ENCODE measurements at places on chromosomes 5 and 9.

DNA sequence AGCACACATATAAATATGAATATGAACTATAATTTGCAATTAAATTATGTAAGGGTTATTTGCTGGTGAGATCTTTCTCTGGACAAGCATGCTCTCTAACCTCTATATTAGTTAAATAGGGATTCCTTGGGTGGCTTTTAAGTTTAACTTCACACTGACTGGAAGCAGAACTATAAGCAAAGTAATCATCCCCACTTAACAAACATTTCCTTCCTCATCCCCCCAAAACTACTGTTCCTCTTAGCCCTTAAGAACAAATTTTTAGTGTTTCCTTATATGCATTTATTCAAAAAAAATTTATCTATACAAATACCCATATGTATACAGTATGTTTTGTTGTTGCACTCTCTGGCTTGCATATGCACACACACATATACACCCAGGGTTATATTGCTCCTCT lies 512.1 kb upstream of the MEF2C start:
- no peak for DNase-seq

DNA sequence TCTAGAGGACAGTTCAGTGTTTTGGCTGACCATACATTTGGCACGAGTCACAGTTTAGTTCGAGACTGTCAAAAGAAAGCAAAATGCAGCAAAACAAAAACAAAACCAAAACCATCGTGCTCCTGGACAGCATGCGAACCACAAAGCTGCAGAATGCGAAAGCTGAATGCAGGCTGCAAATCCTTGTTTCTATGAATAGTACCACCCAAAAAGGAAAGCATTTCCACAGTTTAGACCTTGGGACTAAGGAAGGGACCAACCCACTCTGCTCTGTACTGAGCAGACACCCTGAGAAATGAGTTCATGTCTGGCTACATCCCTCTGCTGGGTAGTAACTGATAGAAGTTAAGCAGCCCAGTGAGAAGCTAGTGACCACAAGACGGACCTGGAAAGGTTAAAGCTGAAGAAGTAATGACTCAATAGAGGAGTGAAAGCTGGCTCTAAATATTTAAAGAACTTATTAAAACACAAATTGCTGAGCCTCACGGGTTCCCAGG lies 3.9 kb downstream of the GCNT4 start:
- peak; percentile 25 for DNase-seq

GRCh38 chr5:180553530-180553929 lies 37.8 kb downstream of the SCGB3A1 start:
- DNase-seq, result no peak

DNA sequence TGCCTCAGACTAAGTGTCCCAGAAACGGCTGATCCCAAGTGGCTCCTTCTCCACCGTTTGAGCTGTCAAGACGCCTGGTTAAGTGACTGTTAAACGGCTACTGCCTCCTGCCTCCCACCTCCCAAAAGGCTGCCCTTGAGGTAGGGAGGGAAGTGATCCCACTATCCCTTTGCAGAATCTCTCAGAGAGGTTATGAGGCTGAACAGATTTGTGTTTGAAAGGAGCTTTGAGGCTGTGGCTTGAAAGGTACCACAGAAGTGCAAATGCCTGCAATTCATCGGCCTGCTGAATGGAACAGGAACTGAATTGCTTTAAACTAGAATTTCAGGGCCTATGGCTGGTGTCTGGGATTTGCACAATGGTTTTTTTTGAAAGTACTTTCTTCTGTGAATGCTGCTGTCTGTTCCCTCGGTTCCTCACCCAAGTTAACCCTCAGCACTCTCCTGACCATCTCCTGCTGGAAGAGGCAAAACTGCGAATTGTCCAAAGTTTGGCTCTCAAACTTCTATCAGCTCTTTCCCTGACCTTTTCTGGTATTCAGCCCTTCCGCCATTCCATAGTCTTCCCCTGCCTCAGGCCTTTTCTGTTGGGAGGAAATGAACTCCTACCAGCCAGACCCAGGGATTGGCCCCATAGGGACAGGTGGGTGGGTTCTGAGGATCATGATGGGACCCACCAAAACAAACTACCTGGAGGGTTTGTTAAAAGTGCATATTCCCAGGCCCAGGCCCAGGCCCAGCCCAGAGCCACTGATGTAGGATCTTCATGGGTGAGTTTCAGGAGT lies 453.3 kb downstream of the KDM4C start:
- DNase-seq, result no peak

GRCh38 chr5:92969781-92970237 lies 611.2 kb downstream of the NR2F1-AS1 start:
- no peak for DNase-seq

DNA sequence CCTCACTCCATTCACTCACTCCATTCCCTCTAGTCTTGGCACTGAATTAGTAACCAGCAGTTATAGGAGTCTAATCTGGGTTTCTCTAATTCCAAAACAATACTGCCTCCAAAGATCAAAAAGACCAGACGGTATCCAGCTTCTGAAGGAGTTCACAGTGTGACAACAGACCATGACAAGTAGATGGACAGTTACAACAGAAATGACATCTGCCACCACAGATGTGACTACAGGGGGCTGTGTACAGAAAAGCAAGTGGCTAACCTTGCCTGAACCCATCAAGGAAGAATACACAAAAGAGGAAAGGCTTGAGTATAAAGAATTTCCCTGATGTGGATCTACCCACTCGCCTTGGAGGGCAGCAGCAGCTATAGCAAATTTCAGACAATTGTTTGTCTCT lies 112.4 kb downstream of the ACTL7B start:
- DNase-seq, result no peak

- DNase-seq, result no peak
Measured at GRCh38 chr5:36836831-36837230, 39.7 kb upstream of the NIPBL start.

DNA sequence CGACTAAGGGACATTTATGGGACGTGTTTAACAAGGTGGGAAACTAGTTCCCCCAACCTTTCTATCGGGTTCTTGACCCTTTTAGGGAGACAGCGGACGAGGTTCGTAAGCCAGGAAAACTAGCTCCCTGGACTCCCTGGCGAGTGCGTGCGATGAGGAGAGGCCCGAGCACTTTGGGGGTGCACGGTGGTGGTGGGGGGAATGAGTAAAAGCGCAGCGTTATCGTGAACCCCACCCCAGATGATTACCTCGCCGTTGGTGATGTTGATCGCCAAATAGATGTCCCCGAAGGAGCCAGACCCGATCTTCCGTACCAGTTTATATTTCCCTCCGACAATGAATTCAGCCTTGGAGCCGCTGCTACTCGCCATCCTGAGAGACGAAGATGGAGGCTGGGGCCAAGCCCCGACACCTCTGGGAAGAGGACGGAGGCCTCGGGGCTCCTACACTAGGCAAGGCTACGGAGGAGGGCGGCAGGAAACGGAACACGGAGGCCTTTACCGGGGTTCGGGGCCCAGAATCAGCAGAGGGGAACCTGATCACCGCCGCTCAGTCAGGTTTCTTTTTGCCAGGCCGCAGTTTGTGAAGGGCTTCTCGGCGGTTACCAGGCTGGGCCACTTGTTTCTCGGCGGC lies 529 bp downstream of the CSNK1A1 start:
- DNase-seq, result peak; percentile 33

- no peak for DNase-seq
Measured at GRCh38 chr9:33153001-33153400, 14.1 kb downstream of the B4GALT1 start.

- DNase-seq, result no peak
Measured at GRCh38 chr5:133371371-133372155, 240.8 kb downstream of the FSTL4 start.

DNA sequence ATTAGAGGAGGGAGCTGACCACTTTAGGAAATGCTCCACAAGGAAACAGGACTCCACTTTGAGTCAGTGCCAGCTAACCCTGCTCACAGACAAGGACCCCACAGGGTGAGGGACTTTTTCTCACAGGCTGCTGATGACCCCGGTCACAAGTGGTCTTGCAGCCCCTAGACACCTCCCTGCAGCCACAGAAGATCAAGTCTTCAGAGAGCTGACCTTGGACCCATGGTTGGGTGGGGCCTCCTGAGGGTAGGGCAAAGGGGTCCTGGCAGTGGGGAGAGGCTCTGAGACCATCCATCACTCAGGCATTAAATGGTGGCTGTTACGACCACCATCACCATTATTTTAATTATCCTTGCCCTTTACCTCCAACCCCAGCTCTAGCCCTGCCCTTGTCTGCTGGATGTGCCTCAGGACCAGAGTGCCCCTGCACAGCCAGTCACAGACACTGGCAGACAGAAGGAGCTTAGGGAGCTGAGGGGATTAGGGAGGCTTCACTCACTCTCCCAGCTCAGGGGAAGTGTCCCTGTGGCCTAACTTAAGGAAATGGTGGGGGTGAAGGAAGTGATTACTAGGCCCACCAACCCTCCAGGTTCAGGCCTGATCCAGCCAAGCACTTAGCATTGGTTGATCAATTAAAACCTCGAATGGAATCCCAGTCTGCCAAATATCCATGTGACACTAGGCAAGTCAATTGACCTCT lies 1.6 kb downstream of the ACSL6 start:
- DNase-seq, result no peak

- no peak for DNase-seq
Measured at GRCh38 chr5:143924311-143924978, 112.5 kb downstream of the HMHB1 start.

GRCh38 chr9:73613092-73613701 lies 461.5 kb downstream of the ANXA1 start:
- DNase-seq, result no peak

DNA sequence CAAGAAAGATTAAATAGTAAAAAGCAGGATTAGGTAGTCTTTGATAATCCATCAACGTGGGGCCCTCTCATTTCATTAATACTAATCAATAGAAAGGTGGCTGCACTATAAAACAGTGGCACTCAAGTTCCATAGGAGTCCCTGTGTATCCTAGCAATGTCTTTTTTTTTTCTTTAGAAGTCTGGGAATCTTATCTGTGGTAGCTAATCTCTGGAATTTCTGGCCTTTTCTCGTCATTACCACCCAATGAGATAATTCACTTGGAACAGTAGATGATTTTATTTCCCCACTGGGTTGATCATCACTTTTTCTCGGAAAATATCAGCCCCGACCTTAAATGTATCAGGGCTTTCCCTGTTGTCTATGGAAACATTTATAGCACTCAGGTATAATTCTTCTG lies 86.8 kb upstream of the CDH6 start:
- no peak for DNase-seq

DNA sequence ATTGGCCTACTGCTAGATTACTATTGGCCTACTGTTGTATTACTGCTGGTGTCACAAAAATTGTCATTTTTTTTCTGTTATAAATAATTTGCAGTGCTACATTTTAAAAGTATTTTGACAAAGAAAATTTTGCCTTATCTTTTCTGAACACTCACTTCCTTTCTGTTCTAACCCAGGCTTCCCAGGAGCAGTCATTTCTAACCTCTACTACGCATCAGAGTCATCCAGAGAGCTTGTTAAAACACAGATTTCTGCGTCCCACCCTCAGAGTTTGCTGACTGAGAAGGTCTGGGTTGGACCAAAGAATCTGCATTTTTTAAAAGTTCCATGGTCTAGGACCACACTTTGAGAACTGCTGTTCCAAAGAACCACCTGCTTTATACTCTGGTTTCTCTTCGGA lies 306.1 kb downstream of the GLIS3 start:
- no peak for DNase-seq

GRCh38 chr5:90547072-90547536 lies 11.5 kb upstream of the ADGRV1 start:
- DNase-seq, result no peak

- DNase-seq, result no peak
Measured at GRCh38 chr5:59157068-59157467, 574.2 kb downstream of the RAB3C start.

DNA sequence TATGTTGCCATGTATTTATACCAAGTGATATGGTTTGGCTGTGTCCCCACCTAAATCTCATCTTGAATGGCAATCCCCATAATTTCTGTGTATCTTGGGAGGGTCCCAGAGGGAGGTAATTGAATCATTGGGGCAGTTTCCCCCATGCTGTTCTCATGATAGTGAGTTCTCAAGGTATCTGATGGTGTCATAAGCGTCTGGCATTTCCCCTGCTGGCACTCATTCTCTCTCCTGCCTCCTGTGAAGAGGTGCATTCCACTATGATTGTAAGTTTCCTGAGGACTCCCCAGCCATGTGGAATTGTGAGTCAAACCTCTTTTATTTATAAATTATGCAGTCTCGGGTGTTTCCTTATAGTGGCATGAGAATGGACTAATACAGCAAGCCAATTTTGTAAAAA lies 140.8 kb upstream of the ADAMTSL1 start:
- no peak for DNase-seq

GRCh38 chr5:124030043-124030491 lies 518.1 kb downstream of the CSNK1G3 start:
- DNase-seq, result no peak

DNA sequence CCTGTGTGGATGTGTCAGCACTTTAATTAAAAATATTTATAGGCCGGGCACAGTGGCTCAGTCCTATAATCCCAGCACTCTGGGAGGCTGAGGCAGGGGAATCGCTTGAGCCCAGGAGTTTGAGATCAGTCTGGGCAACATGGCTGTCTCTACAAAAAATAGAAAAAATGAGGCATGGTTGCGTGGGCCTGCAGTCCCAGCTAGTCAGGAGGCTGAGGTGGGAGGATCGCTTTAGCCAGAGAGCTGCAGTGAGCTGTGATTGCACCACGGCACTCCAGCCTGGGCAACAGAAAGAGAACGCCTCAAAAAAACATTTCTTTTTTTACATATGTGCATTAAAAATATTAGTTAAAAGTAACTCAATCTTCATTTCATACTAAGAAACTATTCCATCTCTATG lies 6.2 kb downstream of the TBC1D9B start:
- no peak for DNase-seq

- no peak for DNase-seq
Measured at GRCh38 chr5:82147860-82148573, 130.1 kb downstream of the RPS23 start.

- DNase-seq, result peak; percentile 31
Measured at GRCh38 chr5:74641735-74642542, 1.4 kb upstream of the ENC1 start.

DNA sequence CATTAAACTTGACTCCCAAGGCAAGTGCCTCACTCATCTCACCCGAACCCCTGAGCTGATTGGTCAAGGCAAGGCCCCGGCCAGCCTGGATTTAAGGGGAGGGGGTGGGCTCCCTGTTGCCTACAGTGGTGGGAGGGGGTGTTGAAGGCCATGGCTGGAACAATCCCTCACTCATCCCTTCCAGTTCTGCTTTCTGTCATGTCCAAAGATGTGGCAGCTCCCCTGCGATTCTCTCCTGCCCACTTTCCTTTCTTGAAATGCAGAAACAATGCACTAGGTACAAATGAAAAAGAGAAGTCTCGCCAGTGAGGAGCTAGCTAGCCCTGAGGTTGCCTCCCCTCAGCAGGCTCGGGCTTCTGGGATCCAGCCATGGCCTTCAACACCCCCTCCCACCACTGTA lies 240.9 kb downstream of the SYK start:
- DNase-seq, result no peak

DNA sequence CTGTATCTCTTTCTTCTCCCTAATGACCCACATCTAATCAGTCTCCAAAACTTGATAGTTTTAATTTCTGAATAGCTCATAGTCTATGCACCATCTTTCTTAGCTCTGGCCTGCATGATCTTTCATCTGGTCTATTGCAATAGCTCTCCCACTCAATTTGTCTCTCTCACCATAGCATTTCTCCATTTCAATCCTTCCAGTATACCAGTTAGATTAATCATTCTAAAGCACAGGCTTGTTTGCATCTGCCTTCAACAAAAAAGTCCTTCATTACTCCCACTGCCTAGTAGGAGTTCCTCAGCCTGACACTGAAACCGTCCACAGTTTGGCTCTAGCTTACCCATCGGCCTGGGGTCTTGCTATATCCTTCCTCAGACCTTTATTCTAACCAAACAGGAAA lies 344.9 kb downstream of the ENC1 start:
- no peak for DNase-seq

GRCh38 chr5:61281686-61282085 lies 50.4 kb upstream of the ZSWIM6 start:
- DNase-seq, result no peak

Data from GM13976 (cell line).